Thymus (tissue), 14 donors: ENCODE measurements at places on chromosomes 12 and 14.

- DNase-seq = no peak
These were observed 127.1 kb downstream of the TMEM30B start for GRCh38 chr14:61153914-61154545.

GRCh38 chr14:38839694-38840365 lies 263.2 kb downstream of the SEC23A start:
- peak; percentile 42 for DNase-seq

DNA sequence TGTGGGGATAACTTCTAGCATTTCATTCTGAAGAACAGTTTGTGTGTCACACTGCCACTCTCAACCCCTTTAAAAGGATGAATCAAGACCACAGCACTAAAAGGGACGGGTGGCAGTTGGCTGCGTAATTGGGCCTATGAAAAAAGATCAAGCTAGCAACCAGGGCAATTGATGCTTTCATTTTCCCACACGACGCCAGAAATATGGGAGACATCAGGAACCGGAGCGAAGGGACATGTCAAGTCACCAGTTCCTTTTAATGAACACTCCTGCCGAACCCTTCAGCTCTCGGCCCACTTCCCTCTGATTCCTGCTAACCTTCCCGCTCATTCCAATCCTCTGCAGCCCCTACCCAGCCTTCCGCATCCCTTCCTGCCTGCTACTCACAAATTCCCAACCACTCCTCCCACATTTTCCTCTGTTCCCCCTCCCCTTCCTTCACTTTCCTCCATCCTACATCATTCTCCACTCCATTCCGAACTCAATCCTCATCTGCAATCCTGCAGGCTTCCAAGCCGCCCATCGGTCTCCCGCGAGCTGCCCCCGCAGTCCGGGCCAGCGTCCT lies 753 bp downstream of the CSRNP2 start:
- peak; percentile 66 for DNase-seq

- no peak for DNase-seq
These were observed 91.2 kb downstream of the RGS6 start for GRCh38 chr14:72023128-72024042.

DNA sequence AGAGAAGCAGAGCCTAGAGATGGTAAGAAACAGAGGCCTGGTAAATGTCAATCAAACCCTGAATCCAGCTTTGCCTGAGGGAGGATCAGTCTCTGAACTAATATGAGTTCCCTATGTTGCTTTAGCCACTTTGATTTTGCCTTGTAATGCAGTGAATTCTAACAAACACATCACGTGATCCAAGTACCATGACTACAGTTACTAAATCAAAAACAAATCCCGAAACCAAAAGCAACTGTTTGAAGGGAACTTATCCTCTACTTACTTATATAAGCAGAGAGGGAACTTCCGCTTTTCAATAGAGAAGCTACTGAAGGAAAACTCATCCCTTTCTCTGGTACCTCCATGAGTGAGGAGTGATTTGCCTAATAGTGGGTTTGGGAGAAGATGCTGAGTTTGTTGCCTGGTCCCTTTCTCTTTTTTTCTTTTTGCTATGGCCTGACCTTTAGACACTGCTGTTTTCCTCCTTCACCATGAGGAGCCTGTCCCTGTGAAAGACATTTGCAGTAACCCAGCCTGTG lies 7.7 kb upstream of the PPTC7 start:
- peak; percentile 44 for DNase-seq

DNA sequence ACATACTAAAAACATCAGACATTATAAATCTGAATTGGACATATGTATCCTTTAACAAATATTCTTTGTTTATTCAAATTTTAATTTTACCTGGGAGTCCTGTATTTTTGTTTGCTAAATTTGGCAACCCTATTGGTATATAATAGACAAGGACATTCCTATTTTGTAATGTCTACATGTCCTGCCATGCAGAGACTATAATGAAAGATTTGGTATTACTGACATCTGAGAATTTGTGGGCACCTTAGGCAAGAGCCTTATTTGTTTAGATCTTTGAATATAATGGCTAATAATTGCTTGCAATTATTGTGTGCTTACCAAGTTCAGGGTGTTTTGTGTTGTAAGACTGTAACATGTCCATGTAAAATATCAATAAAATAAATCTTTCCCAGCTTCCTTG lies 334.4 kb downstream of the KCNH5 start:
- DNase-seq = no peak

DNA sequence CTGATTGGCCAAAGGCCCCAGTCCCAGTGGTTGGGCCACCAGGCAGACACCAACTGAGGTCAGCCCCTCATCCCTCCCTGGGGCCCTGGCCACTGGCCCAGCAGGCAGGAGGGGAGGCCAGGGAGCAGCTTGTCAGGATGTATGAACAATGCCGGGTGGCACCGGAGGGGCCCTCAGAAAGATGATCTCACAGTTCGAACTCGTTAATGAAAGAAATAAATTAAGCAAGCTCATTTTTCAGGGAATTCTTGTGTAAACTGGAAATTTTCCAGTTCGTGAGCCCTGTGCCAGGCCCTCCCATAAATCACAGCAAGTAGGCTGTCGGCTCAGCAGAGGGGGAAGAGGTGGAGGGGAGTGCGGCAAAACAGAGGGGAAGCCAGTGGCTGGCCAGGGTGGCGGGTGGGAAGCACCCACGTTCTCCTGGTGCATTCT lies 177.0 kb upstream of the VASH1 start:
- DNase-seq = no peak

DNA sequence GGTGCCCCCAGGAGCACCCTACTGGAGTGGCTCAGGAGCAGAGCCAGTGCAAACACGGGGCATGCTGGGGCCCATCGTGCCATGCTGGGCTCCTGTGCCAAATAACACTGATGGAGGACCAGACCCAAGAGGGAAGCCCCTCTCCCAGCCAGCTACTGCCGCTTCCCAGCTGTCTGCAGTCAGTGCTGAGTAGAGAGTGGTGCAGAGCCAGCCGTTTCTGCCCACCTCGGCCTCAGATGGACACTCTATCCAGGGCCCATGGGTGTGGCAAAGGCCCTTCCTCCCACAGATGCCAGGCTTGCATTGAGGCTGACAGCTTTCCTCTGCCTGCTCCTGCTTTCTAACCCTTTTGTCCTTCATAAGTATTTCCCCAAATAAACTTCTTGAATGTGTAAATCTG lies 13.2 kb downstream of the CLBA1 start:
- no peak for DNase-seq

DNA sequence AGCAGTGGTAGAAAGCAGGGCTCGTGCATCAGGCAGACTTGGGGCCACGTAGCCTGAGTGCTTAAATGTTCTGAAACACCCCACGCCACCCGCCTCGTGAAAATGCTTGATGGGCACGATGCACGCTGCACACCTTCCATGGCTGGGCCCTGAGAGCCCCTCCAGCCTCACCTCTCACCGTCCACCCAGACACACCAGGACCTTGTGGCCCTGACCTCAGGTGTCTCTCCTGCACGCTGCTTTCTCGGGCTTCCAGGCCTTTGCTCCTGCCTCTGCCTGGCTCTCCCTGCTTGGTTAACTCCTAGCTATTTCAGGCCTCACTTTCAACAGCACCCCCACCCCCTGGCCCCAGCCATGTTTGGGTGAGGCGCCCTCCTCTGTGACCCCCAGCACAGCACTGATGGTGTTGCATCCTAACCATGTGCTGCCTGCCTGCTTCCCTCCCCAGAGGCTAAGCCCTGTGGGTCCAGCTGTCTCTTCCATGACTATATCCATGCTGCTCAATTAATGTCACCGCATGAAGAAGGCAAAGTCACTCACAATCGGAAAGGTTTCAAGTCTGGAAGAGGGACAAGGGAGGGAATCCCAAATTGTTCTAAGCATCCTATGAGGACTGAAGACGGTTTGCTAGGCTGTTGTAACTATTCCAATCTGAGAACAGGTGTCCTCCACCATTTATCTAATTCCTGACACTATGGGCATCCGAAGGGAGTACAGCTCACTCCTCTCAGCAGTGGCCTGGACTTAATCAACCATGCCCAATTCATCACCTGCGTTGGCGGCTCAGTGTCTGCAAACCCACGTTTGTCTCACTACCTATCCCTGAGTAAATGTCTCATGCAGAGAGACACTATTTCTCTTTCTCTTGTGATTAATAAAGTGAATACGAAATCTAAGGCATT lies 82.2 kb downstream of the CCDC88C start:
- no peak for DNase-seq

DNA sequence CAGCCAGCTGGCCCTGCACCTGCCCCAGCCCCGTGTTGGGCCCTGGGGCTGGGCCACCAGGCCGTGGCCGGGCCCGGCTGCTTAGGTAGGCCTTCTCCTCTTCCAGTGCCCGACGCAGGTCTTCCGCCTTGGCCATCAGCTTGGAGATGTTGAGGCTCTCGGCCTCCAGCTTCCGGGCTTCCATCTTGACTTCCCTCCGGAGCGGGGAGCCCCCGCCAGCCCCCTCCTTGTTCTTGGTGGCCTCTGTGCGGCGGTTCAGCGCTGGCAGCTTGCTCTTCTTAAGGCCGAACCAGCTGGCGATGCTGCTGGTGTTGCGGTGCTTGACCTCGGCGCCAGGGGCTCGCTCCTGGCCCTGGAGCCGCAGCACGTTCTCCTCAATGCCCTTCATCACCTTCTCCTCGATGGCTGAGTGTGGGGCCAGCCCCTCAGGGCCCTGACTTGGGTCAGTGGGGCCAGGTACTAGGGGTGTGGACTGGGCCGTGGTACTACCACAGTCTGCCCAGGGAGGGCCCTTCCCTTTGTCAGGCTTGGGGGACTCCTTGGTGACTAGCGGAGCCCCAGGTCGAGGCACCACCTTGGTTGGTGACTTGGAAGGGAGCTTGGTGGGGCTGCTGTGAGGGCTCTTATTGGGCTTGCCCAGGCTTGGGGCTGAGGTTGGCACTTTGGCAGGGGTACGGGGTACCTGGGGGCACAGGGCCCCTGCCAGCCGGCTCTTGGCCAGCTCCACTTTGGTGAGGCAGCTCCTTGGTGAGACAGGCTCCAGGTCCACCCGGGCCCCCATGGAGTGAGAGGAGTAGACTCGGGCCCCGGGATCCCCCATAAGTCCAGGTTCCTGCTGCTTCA lies 33.2 kb downstream of the NCKAP5L start:
- no peak for DNase-seq

DNA sequence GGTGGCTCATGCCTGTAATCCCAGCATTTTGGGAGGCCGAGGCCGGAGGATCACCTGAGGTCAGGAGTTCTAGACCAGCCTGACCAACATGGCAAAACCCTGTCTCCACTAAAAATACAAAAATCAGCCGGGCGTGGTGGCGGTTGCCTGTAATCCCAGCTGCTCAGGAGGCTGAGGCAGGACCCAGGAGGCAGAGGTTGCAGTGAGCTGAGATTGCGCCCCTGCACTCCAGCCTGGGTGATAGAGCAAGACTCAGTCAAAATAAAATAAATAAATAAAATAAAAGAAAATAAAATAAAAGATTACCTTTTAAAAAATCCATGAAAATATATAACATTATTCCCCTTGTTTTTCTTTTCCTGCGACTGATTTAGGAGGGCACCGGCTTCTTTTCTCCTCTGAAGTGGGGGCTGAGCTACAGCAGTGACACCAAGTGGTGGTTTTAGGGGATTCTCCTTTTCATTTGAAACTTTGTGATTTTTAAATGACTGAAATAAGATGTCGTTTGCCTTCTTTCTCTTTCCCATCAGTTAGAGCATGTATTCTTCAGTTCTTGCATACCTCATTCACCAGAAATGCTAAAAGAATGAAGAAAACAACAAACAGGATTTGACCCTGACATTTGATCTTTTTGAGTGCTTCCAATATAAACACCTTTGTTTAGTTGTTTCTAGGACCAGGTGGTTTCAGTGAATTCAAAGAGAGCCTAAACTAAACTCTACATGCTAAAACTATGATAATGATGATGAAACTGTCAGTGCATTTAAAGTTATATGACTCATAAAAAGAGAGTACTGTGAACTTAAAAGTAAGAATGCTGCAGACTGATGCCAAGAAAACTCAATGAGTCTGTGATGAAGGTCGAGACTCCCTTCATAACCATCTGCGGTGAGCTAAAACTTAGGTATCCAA lies 22.6 kb upstream of the PKP2 start:
- no peak for DNase-seq

DNA sequence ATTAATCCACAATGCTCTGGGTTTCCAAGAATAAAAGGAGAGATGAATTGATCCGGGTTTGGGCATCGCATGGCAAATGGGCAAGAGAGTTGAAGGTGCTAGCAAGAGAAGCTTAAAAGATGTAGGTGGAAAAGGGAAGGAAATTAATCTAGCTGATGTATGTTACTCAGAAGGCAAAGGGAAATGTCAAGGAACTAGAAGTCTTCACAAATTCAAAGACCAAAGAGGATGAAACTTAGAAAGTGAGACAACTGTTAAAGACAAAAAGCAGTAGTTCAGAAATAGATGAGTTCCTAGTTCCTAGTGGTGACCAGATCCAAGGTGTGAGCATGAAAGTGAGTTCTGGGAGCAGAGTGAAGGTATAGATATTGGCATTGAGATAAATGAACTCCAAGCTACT lies 228.3 kb downstream of the SEC23A start:
- no peak for DNase-seq
